Activated T-cell treated with anti-CD3 and anti-CD28 coated beads, Interleukin-2, amount 50 U/mL, for 72 hours (primary cell): ENCODE measurements at places on chromosomes 5 and 9.
A peak's percentile ranks its signal among the peaks of the same experiment; 100 is the strongest.

- no peak for DNase-seq
Measured at GRCh38 chr5:170522211-170523141, 18.7 kb downstream of the KCNIP1 start.

DNA sequence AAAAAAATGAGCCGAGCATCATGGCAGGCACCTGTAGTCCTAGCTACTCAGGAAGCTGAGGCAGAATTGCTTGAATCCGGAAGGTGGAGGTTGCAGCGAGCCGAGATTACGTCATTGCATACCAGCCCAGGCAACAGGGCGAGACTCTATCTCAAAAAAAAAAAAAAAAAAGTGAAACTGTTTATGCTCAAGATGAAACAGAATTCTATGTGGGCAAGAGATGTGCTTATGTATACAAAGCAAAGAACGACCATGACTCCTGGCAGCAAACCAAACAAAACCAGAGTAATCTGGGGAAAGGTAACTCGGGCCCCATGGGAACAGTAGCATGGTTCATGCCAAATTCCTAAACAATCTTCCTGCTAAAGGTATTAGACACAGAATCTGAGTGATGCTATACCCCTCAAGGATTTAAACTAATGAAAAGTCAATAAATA is 32.6 kb upstream of the PLAC8L1 start:
- DNase-seq, result no peak

DNA sequence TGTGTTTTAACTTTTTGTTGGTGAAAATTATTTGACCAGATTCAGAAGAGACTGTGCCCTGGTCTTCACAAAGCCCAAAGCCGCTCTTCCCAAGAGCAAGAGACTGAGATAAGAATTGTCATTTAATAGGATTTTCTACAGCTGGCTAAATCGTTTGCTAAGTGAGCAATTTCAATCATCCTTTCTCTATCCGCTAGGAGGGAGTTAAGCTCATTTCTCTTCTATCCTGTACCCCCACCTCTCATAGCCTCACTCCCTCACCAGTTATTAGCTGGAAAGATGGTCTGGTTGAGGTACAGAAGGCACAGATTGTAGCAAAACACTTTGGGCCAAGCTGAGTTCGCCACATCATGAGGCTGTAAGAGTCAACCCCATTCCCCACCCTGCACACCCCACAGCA is 43.0 kb upstream of the SIL1 start:
- DNase-seq, result no peak

- no peak for DNase-seq
Measured at GRCh38 chr5:177349762-177350161, 1.7 kb downstream of the LMAN2 start.

DNA sequence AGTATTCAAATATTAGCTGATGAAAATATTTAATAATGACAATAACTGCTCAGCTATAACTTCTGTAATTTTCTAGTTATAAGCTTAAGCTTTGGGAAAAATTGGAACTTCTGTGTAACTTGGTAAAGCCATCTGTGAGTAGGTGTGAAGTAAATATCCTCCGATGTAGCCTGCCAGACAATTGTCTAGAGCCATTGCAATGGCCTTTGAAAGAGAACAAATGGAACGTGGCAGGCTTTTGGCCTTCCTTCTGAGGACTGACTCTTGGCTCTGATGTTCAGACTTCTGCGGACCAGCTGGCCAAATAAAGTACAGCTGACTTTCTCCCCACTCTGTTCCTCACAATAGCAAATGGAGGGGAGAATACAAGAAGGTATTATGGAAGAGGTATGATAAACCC is 203.4 kb upstream of the NMUR2 start:
- no peak for DNase-seq

GRCh38 chr9:72362680-72363139 is 2.3 kb downstream of the ZFAND5 start:
- peak; percentile 50 for DNase-seq

GRCh38 chr5:139904816-139905661 is 109.4 kb downstream of the PSD2 start:
- DNase-seq, result no peak

DNA sequence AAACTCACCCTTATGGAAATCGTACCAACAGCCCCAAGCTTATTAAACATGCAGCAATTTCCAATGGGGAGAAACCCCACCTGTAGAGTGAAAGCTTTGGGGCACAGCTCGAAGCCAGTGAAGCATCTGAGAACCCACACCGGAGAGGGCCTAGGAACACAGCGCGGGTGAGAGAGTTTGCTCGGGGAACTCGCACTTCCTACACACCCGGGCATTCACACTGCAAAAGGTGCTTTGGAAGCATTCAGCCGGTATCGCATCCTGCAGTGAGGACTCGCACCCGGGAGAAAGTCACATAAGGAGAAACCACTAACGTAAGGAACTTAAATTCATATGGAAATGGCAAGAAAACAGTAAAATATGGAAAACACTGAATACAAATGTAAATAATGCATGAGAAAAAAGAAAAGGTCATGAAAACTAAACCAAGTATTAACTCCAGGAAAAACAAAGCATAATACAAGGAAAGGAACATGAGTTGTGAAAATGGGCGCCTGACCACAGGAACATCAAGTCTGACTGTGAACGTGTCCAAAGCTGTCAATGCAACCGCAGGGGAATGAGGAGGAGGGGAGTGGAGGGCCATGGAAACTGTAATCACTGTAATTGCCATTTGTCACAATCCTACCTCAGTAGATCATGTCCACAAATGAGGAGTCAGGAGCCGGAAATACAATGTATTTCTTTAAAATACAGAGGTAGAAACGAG is 28.7 kb downstream of the CAMSAP1 start:
- DNase-seq, result no peak

DNA sequence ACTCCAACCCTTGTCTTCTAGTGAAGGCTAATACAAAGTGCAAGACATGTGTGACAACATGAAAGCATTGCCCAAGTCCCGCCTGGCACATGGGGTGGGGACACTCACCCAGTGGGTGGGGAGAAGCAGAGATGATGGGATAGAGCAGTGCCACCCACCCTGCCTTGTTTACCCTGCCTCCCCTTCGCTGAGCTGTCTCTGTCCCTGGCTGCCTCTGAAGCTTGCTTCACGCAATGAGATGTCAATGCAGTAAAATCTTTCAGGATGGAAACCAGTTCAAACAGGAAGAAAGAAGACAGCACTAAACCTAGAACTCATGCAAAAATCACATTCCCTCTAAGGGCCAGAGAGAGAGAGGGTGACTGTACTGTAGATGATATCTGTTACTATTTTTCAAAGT is 148.0 kb downstream of the INSYN2B start:
- DNase-seq, result no peak

DNA sequence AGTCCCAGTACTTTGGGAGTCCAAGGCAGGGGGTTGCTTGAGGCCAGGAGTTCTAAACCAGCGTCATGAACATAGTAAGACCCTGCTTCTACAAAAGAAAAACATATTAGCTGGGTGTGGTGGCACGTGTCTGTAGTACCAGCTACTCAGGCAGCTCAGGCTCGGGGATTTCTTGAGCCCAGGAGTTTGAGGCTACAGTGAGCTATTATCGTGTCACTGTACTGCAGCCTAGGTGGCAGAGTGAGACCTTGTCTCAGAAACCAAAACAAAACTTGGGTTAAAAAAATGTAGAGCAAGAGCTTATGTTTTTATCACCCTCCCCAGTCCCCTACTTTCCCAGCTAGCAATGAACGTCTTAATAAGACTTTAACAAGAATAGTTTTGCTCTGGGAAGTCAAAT is 46.7 kb downstream of the UHRF2 start:
- no peak for DNase-seq

- DNase-seq, result peak; percentile 10
Measured at GRCh38 chr5:61790678-61791077, 458.6 kb downstream of the ZSWIM6 start.

GRCh38 chr9:16320338-16320902 is 550.0 kb downstream of the BNC2 start:
- no peak for DNase-seq

DNA sequence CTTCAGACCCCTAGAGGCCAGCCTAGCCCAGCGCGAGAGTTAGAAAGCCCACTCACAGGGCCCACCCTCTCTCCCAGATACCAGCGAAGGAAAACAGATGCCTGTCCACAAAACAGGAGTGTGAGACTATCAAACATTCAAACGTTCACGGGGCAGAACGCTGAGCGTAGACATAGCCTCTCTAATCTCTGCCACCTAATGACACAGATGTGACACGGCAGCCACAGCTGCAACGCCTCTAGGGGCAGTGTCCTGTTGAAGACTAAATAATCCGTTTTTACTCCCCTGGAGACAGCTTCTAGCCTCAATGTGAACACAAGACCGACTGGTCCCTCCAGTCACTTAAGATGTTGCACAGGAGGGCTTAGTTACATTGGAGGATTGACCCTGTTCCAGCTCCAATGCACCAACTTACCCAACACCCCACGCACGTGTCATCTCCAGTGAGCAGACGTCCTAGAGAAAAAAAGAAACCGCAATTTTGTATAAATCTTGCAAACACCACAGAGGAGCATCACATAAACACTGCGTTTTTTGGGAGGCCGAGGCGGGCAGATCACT is 14.3 kb downstream of the DIPK1B start:
- DNase-seq, result peak; percentile 42

- no peak for DNase-seq
Measured at GRCh38 chr5:154627698-154628678, 127.2 kb upstream of the LARP1 start.

- no peak for DNase-seq
Measured at GRCh38 chr5:141373673-141374317, at the start of gene PCDHGA6. Gene PCDHGA6, plus strand, starts transcription at chr5:141373891. Its CDS starts 193 bp downstream, at chr5:141374084.

- no peak for DNase-seq
Measured at GRCh38 chr9:121326130-121326838, 43.8 kb downstream of the STOM start.

DNA sequence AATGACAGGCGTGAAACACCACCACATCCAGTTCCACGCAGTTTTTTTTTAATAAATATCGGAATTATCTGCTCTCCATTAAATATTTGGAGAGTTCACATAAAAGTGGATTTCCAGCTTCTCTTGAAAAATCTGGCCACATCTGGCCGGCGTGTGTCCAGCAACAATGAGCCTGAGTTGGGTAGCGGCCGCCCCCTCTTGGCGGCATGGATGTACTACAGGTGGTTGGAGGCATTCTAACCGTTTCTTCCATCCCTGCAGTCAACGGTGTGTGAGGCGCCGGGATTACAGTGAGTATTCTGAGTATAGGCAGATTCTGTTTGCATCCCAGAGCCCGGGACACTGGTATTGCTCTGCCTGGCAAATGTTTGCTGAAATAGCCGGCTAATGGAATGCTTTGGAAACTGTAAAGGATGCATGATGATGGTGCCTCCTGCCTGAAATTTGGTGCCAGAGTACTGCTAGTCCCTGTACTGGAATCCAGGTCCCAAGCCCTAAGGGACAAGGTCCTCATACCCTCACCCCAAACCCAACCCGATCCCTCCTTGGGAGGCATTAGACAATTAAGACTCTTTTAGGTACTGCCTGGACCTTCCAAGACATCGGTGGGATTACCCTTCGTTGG is 13.6 kb upstream of the GM2A start:
- DNase-seq, result peak; percentile 78

GRCh38 chr9:107033966-107034365 is 171.0 kb downstream of the ZNF462 start:
- no peak for DNase-seq
